ENCODE measurements at places on chromosomes 2 and 18.

DNA sequence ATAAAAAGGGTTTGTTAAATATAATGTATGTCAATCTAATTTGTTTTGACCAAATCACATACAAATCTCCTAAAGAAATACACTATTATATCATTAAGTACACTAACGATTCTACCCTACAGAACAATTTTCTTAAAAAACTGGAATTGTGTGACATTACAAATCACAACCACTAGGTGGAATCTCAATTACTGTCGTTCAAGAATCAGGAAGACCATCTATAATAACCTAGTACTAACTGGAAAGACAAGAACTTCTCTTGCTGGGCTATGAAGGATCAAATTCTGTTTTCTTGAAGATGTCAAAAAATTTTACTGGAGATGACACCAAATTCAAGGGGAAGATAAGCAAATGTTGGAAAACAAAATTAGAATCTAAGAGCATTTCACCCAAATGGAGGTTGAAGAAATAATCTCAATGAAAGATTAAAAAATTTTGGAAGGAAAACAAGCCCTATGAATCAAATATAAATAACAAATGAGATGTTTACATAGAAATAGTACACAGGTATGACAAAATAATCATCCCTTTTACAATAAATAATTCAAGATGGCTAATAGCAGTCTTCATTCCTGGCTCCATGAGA lies 110.9 kb downstream of the STK39 start:
- no peak for DNase-seq

- DNase-seq = no peak
These were observed 9.9 kb downstream of the GPN1 start for GRCh38 chr2:27638709-27639108.

DNA sequence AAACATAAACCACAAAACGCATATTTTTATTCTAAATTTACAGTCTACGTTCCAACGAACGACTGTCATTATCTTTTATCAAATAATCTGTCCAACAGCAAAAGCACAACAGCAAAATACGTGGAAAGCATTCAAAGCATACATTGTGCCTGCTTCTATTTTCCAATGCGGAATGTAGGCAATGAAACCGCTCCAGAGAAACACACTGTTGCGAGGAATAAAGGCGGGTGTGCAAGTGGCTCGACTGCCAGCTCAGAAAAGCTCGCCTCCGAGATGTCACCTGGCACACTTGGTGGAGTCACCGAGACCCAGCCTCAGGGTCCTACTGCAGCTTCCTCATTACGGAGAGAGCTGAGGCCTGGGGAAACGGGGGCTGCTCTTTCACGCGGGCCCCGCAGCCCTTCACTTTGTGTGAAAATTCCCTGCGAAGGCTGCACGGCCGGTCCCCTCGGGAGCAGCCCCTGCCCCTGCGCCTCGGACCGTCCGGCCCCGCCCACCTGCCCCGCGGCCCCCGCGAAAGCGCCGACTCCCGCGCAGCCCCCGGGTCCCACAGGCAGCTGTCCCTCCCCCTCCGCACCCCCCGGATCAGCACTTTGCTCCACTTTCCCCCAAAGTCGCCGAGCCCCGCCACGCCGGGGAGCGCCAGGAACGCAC lies 752 bp downstream of the MGAT4A start:
- DNase-seq = peak; percentile 62

GRCh38 chr2:205814039-205814364 lies 131.7 kb downstream of the NRP2 start:
- DNase-seq = no peak

- no peak for DNase-seq
These were observed 6.8 kb downstream of the TMEM87B start for GRCh38 chr2:112061840-112062239.

DNA sequence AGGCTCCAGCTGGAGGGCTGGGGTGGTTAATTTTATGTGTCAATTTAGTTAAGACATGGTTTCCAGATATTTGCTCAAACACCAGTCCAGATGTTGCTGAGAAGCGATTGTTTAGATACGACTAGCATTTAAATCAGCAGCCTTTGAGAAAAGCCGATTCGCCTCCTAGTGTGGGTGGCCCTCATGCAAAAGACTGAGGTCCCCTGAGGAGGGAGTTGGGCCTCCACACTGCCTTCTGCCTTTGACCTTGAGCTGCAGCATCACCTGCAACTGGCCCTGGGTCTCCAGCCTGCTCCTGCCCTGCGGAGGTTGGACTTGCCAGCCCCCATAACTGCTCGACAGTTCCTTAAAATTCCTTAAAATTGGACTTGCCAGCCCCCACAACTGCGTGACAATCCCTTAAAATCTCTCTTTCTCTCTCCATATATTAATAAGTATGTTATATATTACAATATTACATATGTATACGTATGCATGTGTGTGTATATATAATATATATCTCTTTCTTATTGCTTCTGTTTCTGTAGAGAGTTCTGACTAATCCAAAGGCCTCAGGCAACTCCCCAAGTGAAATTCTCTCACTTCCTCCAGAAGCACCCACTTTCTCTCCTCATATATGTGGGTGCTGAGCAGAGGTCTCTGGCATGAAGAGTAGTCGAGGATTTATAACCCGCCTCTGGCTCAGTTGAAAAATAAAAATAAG lies 14.4 kb downstream of the FBLN7 start:
- no peak for DNase-seq

DNA sequence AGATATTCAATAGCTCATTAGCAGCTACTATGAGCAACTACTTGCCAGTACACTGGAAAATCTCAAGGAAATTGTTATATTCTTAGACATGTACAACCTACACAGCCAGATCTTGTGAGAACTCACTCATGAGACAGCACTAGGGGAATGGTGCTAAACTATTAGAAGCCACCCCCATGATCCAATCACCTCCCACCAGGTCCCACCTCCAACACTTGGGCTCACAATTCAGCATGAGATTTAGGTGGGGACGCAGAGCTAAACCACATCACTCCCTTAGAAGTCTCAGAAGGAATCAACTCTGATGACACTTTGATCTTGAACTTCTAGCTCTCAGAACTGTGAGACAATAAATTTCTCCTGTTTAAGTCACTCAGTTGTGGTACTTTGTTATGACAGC lies 418.3 kb upstream of the SPHKAP start:
- no peak for DNase-seq

GRCh38 chr2:169036736-169037440 lies 5.8 kb upstream of the ABCB11 start:
- DNase-seq = no peak

GRCh38 chr2:201441409-201441808 lies 9.8 kb downstream of the TRAK2 start:
- no peak for DNase-seq

- DNase-seq = no peak
These were observed 17.6 kb downstream of the MYL12B start for GRCh38 chr18:3279201-3280185.

GRCh38 chr2:136114382-136114781 lies 3.6 kb downstream of the CXCR4 start:
- DNase-seq = no peak

DNA sequence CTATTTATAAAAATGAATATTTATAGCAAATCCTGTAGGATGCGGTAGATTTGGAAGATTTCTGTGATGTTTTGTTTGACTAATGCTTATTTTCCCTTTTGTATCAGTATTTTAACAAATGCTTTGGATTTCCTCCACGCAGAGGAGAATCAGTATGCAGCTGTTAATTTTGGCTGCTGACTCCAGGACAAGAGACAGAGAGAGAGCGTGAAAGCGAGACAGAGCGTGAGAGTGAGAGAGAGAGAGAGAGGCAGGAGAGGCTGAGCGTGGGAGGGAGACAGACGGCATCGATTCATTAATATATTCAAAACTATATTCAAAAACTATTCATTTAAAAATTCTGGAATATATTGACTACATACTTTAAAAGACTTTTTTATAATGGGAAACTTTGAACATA lies 62.5 kb downstream of the RRM2 start:
- DNase-seq = no peak

- DNase-seq = no peak
These were observed 50.2 kb downstream of the MCFD2 start for GRCh38 chr2:46865181-46865970.

GRCh38 chr18:47331026-47331425 lies 79.6 kb upstream of the SKOR2 start:
- no peak for DNase-seq

- no peak for DNase-seq
These were observed 68.7 kb upstream of the STK39 start for GRCh38 chr2:168316073-168316440.

GRCh38 chr18:36545821-36546427 lies 248.4 kb downstream of the FHOD3 start:
- no peak for DNase-seq

Measured in activated naive CD4-positive, alpha-beta T cell treated with anti-CD3 and anti-CD28 coated beads, Interleukin-2, amount 50 U/mL, for 16 hours (primary cell).